ENCODE measurements at places on chromosomes 13 and 19.
A peak's percentile ranks its signal among the peaks of the same experiment; 100 is the strongest.

- DNase-seq = no peak
Observed at GRCh38 chr13:33106656-33107360, 90.6 kb downstream of the KL start.

DNA sequence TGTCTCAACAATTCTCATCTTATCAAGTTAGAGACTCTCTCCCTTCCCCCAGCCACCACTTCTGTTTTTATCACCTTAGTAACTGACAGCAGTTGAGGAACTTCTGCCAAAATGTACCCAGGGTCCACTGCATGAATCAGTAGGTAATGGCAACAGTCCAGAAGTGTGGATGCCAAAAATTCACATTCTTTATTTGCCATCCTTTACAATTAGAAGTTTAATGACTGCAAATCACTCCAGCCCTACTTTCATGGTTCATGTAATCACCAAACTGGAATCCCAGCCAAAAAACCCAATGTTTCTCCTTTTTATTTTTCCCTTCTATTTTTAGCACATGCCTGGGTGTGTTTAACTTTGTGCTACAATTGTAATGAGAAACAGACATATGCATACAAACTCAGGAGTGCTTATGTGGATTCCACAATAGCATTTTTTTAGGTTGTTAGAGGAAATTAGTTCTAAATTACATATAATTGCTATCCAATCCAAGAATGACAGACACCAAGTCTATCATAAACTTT, 243.5 kb downstream of the RGCC start:
- peak; percentile 63 for DNase-seq

GRCh38 chr19:11979527-11979926, 14.7 kb downstream of the ZNF763 start:
- DNase-seq = no peak

DNA sequence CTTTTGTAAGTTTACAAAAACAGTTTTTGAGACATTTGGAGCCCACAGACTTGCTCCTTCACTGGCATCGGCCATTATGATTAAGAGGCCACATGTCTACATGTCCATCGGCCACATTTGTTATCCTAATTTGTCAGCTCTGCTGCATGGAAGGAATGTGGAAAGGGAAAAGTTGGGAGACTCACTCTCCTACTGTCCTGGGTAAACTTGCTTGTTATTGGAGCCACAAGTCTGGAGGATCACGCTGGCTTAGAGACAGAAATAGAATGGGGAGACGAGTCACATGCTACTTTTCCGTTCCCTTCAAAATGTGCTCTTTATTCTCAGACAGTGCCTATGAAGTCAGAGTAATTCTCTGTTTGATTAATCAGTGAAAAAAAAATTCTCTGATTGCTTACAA, 741.2 kb upstream of the PCDH9 start:
- DNase-seq = no peak

- no peak for DNase-seq
Observed at GRCh38 chr13:81779876-81780275, 1439.0 kb upstream of the SPRY2 start.

DNA sequence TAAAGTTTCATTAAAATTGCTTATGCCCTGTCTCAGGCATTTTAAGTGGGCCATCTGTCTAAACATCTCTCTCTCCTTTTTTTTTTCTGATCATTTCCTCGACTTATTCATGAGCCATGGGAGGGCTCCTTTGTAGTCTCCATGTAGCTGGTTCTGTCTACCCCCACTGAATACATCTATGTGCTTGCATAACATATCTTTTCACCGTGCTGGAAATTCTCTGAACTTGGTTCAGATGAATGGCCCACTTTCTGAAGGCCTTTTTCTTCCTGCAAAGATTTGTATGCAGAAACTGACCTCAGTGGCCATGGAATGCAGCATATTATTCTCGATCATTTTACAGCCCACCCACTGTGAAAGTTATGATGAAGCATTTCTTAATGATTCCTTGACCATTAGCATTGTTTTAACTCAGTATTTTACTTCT, 225.3 kb downstream of the GGACT start:
- peak; percentile 94 for DNase-seq

- no peak for DNase-seq
Observed at GRCh38 chr19:48469934-48470680, 938 bp downstream of the CYTH2 start.

GRCh38 chr19:44789943-44790483, 12.3 kb downstream of the CBLC start:
- DNase-seq = no peak

DNA sequence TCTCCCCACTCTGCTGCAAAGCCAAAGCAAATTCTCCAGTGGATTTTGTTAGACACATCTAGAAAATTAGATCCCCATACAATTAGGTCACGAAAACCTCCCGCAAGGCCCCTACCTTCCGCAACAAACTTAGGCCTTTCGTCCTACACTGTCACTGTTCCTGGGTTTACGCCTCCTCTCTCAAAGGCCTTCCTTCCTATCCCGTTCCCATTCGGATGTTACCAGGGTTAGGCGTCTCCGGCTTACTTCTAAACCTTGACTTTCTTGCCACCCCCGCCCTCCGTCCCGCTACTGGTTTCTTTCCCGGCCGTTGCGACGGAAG, 754 bp downstream of the RNF6 start:
- no peak for DNase-seq

DNA sequence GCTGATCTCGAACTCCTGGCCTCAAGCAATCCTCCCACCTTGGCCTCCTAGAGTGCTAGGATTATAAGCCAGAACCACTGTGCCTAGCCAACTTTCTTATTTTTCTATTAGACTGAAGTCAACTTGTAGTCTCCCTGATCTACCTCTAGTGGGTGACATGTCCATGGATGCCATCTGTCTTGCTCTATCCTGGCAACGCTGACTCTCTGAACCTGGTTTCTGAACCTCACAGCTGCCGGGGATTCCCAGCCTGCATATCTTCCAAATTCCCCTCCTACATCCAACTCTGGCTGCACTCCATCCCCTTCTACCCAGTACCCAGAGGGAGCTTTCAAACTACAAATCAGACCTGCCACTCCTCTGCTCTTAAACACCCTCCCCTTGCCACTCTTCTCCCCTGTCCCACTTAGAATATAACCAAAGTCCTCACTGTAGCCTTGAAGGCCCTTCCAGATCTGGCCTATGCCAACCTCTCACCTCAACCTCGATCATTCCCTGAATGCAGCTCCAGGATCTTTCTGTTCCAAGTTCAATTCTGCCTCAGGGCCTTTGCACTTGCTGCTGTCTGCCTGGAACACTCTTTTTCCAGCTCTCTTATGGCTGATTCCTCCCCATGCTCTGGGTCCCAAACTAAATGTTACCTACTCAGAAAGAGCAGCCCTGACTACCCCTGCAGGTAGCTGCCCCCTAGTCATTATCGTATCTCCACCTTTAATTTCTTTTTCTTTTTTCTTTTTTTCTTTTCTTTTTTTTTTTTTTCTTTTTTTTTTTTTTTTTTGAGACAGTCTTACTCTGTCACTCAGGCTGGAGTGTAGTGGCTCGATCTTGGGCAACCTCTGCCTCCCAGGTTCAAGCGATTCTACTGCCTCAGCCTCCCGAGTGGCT, 2.2 kb downstream of the CLIP3 start:
- peak; percentile 47 for DNase-seq

DNA sequence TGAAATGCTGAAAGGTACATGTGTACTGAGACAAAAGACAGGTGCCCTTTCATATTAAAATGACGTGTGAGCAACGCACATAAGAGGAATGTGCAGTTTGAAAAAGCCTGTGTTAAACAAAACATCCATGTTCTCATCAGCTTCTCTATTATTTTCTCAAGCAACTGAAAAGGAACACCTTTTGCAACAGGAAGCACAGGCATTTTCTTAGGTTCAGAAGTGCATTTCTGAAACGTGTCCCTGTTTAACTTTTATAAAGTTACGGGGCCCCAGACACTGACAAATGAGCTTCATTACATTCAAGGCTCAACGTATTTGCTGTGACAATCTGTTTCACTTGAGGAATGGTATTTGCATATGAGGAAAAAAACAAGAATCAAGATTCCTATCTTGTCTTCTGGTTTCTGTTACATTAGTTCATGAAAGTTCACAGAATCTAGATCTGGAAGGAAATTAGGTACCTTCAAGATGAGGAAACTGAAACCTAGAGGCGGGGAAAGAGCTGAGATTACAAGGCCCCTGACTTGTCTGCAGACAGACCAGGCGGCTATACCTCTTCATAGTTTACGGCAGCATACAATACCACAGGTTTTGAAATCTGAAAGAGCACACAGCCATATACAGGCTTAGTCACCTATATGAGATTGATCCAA, 431.7 kb downstream of the KLF12 start:
- peak; percentile 13 for DNase-seq

DNA sequence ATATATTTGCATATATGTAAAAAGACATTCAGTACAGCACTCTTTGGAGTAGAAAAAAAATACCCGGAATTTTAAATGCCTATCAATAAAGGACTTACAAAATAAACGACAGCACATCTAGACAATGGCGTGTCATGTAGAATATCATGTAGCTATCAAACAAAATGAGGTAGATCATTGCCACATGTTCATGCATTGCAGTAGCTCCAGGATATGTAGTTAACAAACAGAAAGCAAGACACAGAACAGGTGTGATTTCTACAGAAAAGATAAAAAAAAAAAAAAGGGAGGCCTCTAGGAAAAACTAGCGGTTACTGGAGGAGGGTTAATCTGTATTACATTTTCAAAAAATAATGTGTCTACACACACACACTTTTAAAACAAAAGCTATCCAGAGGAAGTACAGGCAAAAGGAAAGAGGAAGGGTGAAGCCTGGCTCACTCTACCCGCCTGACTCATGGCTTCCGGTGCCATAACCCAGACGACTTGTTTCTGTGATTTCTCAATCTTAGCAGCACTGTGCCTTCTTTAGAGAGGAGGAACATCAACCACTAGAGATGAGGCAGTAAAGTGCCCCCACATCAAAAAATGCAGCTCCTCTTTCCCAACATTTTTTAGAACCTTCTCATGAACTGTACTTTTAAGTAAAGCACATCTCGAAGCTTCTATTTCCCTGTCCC, 6.9 kb downstream of the KCTD12 start:
- DNase-seq = peak; percentile 91

DNA sequence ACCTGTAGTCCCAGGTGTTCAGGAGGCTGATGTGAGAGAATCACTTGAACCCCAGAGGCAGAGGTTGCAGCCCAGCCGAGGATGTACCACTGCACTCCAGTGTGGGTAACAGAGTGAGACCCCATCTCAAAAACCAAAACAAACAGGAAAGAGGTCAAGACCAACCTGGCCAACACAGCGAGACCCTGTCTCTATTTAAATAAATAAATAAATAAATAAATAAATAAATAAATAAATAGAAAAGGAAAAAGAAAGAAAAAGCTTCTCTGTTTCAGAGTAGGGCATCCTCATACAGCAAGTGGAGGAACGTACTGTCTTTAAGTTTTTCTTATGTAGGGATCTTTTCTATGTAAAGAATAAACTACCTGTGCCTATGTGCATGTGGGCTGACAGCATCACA, 2.3 kb downstream of the ZNF700 start:
- DNase-seq = no peak

GRCh38 chr13:113658836-113659235, 838 bp upstream of the ATP4B start:
- no peak for DNase-seq

DNA sequence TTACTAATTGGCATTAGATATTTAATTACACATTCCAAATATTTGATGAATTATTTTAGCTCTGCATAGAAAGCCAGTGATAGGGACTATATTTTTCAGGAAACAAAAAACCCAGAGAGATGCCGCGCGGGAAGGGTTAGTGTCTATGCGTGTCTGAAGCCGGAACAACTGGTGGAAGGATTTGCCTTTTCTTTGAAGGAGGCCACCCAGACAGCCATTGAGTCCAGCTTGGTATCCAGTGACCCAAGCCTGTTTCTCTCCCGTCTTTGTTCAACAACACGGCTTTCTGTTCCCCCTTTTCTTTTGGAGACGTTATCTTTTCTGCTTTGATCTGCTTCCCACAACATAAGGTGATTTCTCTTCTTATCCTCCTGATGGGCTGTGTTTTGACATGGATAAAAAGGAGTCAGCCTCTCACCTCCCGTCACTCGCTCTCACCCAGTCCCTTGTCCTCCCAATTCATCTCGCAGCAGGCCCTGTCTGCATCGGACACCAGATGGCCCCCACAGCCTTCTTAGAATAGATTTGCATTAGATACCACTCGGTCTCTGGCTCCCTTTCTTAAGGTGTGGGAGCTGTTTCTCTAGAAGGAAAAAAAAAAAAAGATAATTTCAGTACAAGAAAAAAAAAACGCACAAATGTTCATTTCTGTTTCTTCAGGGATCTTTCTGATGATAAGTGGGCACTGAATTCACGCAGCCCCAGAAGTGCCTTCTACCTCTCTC, 361.8 kb downstream of the ZNF536 start:
- DNase-seq = no peak

GRCh38 chr19:46250076-46250735, 20.7 kb downstream of the IGFL1 start:
- no peak for DNase-seq

GRCh38 chr13:39016787-39017186, 21.1 kb downstream of the PROSER1 start:
- DNase-seq = peak; percentile 74

GRCh38 chr13:112249644-112250610, 126.2 kb upstream of the SPACA7 start:
- no peak for DNase-seq

DNA sequence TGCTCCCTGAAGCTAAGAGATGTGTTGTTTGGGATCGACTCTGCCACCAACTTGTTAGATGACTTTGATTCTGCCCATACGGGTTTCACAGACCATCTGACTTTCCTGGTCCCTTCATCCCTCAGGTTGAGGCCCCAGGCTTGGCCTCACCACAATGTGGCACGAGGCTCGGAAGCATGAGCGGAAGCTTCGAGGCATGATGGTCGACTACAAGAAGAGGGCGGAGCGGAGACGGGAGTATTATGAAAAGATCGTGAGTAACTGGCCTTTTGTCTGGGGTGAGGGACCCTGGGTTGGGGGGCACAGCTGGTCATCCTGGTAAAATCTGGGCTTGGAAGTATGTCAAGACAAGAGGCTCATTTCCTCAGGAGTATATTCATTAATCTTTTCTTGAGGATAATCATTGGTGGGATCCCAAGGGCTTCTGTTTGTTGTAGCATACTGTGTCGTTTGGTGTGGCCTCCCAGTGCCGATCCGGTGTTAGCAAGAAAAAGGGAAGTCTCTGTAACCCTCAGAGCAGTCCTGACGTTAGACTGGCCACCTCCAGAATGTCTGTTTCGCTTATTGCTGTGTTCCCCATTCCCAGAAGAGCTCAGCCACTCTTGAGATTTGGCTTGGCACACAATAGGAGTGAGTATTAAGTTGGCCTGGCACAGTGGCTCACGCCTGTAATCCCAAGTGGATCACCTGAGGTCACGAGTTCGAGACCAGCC, 1.4 kb downstream of the CLASRP start:
- no peak for DNase-seq

GRCh38 chr13:42307461-42307860, 35.5 kb downstream of the AKAP11 start:
- no peak for DNase-seq

GRCh38 chr19:36401475-36401874, 17.0 kb downstream of the ZFP82 start:
- no peak for DNase-seq

DNA sequence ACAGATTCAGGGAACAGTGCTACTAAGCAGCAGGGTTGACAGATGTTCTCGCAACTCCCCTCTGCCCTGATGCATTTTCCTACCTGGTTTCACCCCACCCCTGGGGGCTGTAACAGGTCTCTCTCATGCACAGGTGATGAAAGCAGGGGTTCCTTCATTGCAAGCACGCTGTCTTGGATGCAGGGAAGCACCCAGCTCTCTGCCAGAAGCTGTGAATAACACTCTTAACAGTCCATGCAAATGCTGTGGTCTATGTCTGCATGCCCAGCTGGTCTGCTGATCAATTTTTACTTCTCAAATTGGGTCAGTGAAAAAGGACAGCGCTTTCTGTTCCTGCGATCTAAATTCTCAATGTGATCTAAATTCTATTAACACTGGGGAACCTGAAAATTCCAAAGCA, 246.3 kb upstream of the TSHZ3 start:
- DNase-seq = no peak

Measured in choroid plexus epithelial cell (primary cell).